ENCODE measurements at places on chromosomes 13 and 19. TPM values are rescaled to one million over a fixed set of nuclear protein-coding genes. Genes with fewer than 3 reads are reported as not detected.

SHC2 gene
- total RNA-seq, result 35.1 TPM

LCP1 gene
- 2.3 TPM for total RNA-seq

DNA sequence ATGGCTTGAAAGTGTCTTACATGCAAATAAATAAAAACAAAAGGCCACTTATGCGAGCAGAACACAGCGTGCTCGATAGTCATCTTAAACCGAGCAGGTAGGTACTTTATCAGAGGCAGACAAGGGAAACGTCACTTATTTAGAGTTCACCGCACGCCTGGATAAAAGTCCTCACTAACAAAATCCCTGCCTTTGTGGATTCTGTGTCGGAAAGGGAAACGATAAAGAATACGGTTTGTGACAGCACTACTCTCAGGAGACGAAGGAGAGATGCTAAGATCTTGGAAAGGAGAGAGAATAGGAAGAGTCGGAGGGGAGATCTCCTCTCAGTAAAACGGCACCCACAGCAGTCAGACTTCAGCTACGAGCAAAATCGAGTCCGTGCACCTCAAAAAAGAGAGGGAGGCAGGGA is 581 bp downstream of the RCBTB1 start:
- no peak for DNase-seq

- DNase-seq, result no peak
Observed at GRCh38 chr19:51891193-51891747, 3.5 kb upstream of the ZNF577 start.

CGB2 gene
- total RNA-seq, result not detected

GRCh38 chr13:65856431-65856830 is 1373.7 kb downstream of the PCDH9 start:
- no peak for DNase-seq

DNA sequence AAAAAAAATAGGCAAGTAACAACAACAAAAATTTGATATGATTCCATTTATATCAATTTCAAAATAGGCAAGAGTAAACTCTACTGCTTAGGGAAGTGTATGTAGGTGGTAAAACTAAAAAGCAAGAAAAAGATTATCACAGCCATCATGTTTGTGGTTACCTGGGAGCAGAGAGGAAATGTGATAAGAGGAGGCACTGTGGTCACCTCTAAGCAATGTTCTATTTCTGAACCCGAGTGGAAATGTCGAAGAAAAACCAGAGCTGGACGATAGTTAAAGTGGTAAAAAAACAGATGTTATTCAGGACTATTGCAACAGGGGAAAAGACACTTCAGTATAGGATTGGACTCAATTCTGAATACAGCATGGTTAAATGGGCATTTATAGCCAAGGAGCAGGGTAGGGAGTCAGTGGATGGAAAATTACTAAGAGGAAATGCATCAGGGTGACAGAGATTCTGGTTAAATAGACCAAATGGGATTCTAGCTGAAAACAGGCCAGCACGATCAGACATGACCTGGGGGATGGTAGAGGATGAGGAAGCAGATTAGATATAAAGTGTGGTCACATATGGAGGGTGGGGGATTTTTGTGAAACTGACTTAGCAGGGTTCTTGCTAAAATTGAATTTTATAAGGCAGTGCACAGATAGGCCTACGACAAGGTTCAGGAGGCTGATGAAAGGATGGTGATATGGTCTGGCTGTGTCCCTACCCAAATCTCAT is 6.0 kb upstream of the TEX30 start:
- no peak for DNase-seq

RGL3 gene
- not detected for total RNA-seq

ICAM5 gene
- not detected for total RNA-seq

TBXA2R gene
- total RNA-seq, result 1.9 TPM

GRCh38 chr19:43501661-43502418 is 2.7 kb downstream of the PHLDB3 start:
- DNase-seq, result no peak

DNA sequence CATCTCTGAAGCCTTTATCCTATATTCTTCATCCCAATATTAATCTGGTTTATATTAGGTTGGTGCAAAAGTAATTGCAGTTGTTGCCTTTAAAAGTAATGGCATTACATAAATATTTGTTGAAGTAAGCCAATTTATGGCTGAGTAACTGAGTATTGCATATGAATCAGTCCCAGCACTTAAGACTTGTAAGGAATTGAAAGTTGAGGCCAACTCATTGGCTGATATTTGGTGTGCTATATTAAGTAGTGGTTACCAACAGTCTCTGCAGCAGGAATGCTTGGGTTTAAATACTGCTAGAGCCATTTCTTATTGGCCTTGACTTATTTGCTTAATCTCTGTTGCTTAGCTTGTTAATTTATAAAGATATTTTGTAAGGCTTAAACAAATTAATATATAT is 460.7 kb downstream of the GPC6 start:
- DNase-seq, result no peak

DNA sequence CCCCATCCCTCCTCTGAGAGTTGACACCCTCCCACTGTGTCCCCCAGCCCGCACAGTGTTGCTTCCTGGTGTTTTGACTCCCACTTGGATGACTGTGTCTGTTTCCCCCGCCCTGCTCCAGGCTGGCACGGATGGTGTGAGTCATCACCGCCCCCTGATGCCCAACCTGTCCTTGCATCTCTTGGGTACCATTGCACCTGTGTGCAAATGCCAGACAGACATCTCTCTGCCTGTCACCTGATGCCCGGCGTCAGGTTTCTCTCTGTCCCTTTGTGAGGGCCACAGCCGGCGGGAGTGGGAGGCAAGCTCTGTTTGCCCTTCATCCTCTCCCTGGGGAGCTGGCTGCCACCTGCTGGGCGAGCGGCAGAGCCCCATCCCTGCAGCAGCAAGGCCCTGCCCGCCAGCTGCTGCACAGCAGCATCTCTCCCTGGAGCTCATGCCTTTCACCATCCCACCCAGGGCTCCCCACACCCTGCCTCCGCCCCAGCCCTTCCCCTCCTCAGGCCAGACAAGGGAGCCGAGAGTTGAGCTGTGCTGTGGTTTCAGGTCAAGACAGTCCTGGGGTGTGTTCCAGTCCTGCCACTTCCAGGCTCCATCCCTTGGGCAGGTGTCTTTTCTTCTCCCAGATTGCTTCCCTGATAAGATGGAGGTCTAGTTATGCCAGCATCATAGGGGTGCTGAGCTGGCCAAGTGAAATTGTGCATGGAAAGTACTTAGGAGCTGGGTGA is 29.7 kb downstream of the NKPD1 start:
- no peak for DNase-seq

GRCh38 chr13:103097366-103097928 is 31.2 kb upstream of the SLC10A2 start:
- DNase-seq, result no peak

- no peak for DNase-seq
Observed at GRCh38 chr13:25874064-25874737, 177.6 kb downstream of the SHISA2 start.

DNA sequence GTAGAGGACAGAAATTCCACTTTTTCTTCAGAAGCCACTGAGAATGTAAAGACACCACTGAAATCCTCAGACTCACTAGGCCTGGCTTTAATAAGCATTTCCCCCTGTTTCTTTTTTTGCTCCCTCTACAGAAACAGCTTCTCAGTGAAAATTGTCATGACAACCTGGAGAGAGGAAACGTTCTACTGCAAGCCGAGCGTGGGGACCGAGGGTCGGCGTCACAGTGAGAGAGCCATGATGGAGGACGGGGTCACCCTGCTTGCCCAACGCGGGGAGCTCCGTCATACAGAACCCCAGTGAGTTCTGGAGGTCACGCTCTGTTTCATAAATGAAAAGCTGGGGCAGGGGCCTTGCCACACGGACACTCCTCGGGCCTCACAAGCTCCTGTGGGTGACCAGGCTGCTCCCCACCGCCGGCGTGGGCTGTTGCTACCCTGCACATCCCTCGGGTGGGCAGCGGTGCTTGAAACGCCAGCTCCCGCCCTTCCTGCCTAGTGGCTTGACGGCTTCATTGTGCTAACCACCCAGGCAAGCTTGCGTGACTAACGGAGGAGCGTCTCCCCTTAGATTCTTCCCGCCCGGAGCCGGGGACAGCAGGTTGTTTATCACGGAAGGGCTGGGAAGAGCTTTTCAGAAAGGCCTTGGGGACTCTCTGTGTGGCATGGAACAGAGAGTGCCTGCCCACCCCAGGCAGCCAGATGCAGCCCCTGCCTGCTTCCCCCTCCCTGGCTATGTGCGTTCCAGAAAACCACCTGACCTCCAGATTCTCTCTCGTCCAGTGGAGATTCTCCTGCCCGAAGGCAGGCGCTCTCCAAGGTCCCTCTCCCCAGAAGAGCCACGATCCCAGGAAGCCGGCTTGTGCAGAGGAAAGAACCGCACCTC is 153.6 kb downstream of the KATNAL1 start:
- DNase-seq, result no peak

NLRP5 gene
- total RNA-seq, result not detected

- DNase-seq, result no peak
Observed at GRCh38 chr19:38267761-38268483, 3.5 kb downstream of the SPINT2 start.

DNA sequence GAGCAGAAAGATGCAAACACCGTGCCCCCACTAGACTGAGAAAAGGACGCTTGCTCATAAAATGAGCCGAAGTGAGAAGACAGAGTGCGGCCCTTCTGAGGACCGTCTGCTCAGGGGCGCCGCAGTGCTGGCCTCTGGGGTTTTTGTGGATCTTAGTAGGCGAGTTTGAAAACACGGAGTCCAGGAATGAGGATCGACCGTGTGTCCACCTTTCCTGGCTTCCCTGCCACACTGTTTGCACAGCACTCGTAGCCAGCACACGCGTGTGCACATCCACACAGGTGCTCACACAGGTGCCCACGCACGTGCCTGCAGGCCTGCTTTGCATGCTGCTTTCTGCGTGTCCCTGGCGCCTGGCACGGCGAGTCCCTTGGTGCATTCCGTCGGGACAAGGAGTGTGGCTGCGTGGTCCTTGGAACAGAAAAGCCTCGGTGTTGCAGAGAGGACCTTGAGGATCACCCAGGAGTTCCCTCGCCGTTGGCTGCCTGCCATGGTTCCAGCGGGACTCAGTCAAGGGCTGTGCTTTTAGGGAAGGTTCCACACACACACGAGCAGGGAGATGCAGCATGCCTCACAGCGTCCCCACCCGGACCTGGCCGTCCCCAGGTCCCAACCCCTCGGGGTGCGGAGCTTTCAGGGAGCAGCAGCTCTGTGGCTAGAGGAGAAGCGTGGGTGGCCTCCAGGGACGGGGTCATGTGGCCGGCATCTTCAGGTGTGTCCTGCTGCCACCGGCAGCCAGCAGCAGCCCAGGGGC is 10.1 kb upstream of the ZNF554 start:
- no peak for DNase-seq

GRCh38 chr19:55354698-55355212 is at the start of gene COX6B2:
COX6B2 (minus strand) TSS chr19:55354719; CDS start chr19:55354521, 198 bp downstream.
- no peak for DNase-seq

DNA sequence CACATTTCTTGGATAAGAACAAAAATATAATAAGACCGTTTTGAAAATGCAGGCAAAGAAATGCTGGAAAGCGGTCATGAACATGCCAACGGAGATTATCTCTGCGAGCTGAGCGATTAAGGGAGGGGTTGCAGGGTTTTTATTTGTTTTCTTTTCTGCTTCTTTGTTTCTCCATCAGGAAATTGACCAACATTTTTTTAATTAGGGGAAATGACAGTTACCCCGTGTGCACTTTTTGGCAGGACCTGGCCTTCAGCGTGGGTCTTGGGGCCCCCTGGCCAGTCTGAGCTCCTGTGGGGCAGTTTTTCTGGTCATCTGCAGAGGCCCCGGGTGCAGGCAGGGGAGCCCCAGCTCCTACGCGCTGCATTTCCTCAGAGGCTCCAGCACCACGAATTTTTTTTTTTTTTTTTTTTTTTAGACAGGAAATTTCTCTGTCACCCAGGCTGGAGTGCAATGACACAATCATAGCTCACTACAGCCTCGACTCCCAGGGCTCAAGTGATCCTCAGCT is 31.3 kb upstream of the HOMER3 start:
- no peak for DNase-seq

- no peak for DNase-seq
Observed at GRCh38 chr19:1827566-1828278, 15.6 kb upstream of the ATP8B3 start.

DNA sequence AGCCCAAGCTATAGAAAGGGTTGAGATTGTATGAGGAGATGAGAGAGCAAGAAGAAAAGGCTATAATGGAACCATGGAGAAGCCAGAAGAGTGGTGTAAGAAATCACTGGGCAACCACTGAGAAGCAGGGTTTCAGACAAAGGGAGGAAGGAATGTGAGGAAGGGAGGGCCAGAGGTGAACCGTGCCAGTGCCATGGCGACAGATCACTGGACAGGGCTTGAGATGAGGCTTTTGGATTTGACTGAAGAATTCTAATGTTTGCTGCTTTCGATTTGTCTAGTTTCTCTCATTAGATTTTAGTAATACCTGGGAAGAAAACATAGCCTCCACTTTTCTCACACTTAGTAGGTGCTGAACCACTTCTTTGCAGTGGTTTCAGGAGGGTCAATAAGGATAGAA is 6.3 kb upstream of the GPR183 start:
- DNase-seq, result no peak

LRRC8E gene
- total RNA-seq, result 2.8 TPM

DNA sequence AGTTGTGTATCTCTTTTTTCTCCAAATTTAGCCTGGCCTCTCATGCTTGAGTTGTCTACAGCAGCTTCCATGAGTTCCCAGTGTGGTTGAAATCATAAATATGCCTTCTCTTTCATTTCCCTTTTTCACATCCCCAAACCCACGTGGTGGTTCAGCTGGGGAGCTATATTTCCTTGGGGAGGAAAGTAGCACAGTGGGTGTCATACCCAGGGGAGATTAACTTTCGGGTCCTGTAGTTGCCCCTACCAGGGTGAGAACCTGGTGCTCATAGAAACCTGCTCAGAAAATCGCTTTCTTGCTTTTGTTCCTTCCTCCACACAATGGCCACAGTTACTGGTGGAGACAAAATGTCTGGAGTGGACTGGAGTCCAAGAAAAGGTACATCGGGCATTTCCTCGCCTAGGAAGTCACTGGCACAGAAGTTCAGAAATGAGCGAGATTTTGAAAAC is 7.0 kb upstream of the LILRA4 start:
- no peak for DNase-seq

CEACAM1 gene
- total RNA-seq, result 41.5 TPM

ZNF675 gene
- 4.3 TPM for total RNA-seq

ZNF616 gene
- total RNA-seq, result 7.5 TPM

HSPH1 gene
- 59.4 TPM for total RNA-seq

DNA sequence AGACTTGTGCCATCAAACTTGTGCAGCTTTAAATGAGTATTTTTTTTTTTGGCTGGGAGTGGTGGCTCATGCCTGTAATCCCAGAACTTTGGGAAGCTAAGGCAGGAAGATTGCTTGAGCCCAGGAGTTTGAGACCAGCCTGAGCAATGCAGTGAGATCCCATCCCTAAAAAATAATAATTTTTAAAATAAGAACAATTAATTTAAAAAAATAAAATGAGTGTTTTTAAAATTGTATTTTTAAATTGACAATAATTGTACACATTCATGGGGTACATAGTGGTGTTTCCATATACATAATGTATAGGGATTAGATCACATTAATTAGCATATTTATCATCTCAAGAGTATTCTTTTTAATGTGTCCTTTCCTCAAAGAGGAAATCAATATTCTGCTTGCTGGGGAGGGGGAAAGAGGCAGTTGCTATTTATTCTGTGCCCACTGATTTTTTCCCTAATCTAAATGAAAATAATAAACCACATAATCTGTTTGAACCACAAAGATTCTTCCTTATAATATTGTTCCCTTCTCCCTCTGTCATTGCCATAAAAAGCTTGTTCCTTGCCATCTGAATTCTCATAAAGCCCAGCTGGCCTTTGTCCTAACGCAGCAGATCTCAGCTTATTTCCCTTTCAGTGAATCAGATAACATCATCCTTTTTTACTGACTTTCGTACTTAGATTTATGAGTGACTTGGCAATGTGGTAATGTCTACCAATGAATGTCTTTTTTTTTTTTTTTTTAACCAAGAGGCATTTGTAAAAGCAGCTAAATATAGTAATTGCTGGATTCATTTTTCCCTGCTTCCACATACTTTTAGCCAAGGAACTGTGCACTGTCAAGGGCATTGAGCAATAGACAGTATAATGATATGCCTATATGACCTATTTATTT is 81.8 kb upstream of the RUBCNL start:
- no peak for DNase-seq
